CD4-positive, alpha-beta T cell treated with Interleukin-6 at 100 ng/mL for 8 hours (primary cell): ENCODE measurements at places on chromosomes 3 and 15.
A peak's percentile ranks its signal among the peaks of the same experiment; 100 is the strongest.

GRCh38 chr3:49462222-49462621 is 7.8 kb upstream of the DAG1 start:
- no peak for DNase-seq

DNA sequence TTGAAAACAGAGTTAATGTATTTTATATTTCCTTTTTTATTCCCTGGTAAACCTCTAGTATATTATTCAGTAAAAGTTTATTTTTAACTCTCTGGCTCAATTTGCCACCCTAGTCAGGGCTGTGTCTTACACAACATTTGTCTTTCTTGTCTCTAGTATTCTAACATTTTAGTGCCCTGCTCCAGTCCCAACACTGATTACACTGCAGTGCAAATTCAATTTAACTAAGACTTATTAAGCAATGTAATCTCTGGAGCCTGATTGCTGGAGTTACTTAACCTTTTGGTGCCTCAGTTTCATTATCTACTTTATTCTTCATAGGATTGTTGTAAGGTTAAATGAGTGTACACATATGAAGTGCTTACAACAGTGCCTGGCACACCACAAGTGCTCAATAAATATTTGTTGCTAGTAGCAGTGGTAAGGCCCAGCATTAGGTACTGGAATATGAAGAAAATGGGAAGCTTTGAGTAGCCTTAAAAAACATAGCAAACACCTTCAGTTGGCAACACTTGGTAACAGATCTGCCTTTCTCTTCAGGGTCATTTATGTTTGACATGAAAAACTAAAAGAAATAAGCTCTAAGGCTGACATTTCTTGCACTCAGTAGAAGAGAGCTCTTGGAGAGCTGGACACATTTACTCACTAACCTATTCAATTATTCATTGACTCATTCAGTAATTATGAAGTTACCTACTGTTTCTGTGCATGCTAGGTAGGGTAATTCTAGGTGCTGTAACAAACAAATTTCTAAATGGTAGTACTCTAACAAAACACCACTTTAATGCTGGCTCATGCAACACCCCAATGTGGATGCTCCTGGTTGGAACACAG is 364.5 kb upstream of the EPHA3 start:
- no peak for DNase-seq

DNA sequence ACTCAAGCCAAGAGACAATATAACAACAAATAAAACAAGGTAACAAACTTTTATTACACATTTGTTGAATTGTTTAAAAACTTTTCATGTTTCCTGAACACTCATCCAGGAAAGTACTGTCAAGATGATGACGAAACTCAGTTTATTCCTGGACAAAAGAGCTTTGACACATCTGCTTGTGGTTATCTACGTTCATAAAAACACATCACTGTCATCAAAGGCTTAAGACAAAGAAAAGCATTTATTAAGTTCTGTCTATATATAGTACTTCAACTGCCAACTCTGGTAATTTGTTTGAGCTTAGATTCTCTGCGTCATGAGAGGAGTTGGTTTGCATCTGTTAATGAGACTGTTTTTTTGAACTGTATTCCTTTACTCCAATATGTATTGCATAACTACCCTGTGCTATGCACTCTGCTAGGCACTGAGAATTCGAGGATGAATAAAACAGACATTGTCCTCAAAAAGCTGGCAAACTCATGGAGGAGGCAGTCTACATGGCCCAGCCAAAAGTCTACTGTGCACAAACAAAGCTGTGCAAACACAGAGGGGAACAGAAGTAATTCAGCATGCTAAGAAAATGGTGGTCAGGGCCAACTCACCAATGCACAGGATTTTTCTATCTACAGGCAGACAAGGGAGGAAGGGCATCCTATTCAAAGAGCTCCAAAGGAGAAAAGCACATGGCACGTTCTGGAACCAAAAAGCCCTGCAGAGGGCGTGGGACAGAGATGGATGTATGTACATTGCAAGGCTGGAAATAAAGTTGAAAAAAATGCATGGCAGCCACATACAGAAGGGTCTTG is 21.5 kb downstream of the PLD1 start:
- DNase-seq = no peak

- DNase-seq = no peak
These were observed 13.0 kb downstream of the GUCA1C start for GRCh38 chr3:108940568-108941263.

DNA sequence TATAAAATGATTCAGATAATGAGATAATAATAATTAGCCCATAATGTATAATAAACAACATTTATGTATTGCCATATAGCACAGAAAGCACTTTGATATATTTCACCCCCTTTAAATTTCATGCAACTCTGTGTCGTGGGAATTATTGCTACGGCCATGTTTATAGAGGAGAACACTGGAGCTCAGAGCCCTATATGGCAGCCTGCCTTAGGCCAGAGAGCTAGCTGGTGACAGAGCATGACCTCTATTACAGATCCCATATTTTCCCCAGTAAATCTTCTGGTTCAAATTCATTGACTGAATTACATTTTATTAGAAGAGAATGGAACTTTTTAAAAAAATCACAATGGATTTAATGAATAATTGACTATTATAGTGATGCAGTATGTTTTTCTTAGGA is 25.0 kb downstream of the USP13 start:
- no peak for DNase-seq

GRCh38 chr3:16305111-16305541 is 40.1 kb downstream of the OXNAD1 start:
- peak; percentile 57 for DNase-seq

DNA sequence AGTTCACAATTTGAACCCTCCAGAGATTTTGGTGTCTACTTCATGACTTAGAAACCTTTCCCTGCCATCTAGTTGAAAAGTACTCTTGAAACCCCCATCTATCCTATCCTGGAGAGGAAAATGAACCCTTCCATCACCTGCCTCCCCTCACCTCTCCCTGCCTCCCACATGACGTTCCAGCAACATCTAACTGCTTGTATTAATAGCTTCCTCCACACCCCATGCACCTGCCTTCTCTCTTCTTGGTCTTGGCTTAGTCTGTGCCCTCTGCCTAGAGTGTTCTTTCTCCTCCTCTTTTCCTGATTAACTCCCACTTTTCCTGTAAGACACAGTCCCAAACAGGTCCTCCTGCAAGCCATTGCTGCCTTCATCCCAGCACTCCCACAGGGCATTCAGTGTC is 107.8 kb downstream of the LIPC start:
- no peak for DNase-seq

DNA sequence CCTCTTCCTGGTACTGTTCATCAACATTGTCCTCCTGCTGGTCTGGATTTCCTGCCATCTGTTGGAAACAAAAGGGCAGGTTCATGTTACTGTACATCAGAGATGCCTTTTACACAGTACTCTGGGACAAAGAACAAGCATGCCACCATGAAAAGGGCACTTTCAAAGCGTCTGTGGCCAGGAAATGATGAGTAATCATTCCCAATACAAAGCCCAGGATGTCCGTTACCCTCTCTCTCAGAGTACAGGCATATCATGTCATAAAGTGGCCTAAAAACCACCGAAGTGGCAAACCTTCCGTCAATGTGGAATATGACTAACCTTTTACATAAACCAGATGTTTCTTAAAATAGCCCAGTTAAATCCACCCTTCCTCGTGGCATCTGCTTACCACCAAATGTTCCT is 71.2 kb downstream of the GOLIM4 start:
- DNase-seq = no peak
